Smooth muscle cell of bladder (primary cell): ENCODE measurements at places on chromosomes 12 and 14. TPM values are rescaled to one million over a fixed set of nuclear protein-coding genes. Genes with fewer than 3 reads are reported as not detected.

The PTCSC3 gene
- not detected in 2 replicates for total RNA-seq

The CD27 gene
- total RNA-seq, result 0.09 and 0.14 TPM in 2 replicates

The CACNA2D4 gene
- 0.43 and 0.55 TPM in 2 replicates for total RNA-seq

The BBOF1 gene
- 8.7 and 9.8 TPM in 2 replicates for total RNA-seq

The MYL2 gene
- total RNA-seq, result not detected in 2 replicates

The SMCO2 gene
- 0.14 TPM in 1 of 2 replicates, not detected in the other for total RNA-seq

The NKX2-1 gene
- total RNA-seq, result not detected in 2 replicates

The PEBP1 gene
- total RNA-seq, result 195 and 200 TPM in 2 replicates

The MAP3K12 gene
- 29.6 and 40.3 TPM in 2 replicates for total RNA-seq

The CLEC4C gene
- total RNA-seq, result not detected in 2 replicates

The MAPKAPK5 gene
- total RNA-seq, result 23.2 and 26.8 TPM in 2 replicates

The SYCP3 gene
- total RNA-seq, result 0.14 and 0.46 TPM in 2 replicates

The GLIPR1L1 gene
- not detected in 2 replicates for total RNA-seq

The GPR84 gene
- total RNA-seq, result 0.09 TPM in 1 of 2 replicates, not detected in the other

The TMEM132C gene
- not detected in 2 replicates for total RNA-seq

The SRRM4 gene
- total RNA-seq, result under 0.01 TPM in 2 replicates

The FLVCR2 gene
- total RNA-seq, result 0.71 and 0.92 TPM in 2 replicates

The ENDOU gene
- total RNA-seq, result not detected in 2 replicates

The LRRC10 gene
- under 0.01 TPM in 1 of 2 replicates, not detected in the other for total RNA-seq

The IFI27 gene
- 14.3 and 16.4 TPM in 2 replicates for total RNA-seq

The LUM gene
- total RNA-seq, result 1,417 and 1,464 TPM in 2 replicates

The GALNT6 gene
- 1.4 and 1.5 TPM in 2 replicates for total RNA-seq

The CCDC175 gene
- total RNA-seq, result not detected in 2 replicates

The INHBE gene
- 9.0 and 12.7 TPM in 2 replicates for total RNA-seq

The CLEC4D gene
- not detected in 2 replicates for total RNA-seq

The DPF3 gene
- total RNA-seq, result 1.3 and 2.4 TPM in 2 replicates

The BEGAIN gene
- 0.18 TPM in 1 of 2 replicates, not detected in the other for total RNA-seq
